ENCODE measurements at places on chromosomes 16 and 17.

- DNase-seq: no peak
Measured at GRCh38 chr17:2695961-2696760, 15.4 kb downstream of the CLUH start.

DNA sequence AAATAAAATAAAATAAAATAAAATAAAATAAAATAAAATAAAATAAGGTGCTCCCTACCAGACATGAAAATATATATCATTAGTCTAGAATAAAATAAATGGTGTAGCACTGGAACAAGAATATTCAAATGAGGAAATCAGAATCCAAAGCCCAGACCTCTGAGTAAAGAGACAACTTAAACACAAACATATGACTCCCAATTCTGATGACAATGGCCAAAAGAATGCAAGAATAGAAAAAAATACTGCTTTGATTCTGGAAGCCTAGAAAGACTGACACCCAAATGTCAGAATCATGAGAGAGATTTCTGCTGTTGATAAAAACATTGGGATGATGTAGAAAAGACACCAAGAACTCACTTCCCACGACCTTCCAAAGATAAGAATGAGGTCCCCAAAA lies 27.9 kb downstream of the MYOCD start:
- DNase-seq: no peak

DNA sequence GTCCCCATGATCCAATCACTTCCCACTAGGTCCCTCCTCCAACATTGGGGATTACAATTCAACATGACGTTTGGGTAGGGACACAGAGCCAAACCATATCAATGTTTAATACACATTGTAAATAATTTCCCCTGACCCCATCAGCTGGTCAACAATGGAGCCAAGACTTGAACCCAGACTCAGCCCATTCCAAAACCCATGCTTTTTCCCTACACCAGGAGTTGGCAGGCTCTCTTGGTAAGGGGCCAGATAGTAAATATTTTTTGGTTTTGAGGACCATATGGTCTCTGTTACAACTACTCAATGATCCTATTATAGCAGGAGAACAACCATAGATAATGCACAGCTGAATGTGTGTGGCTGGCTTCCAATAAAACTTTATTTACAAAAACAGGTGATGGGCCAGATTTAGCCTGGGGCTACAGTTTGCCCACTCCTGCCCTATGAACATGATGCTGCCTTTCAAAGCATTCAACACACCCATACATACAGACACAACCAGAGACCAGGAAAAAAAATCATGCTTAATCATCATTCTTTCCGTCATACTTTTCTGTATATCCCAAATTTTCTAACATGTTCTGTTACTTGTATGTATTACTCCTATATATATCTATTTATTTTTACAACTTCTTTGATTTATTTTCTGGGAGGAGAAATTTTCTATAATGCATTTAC lies 22.1 kb upstream of the MSI2 start:
- DNase-seq: no peak

- DNase-seq: no peak
Measured at GRCh38 chr16:54366943-54367342, 80.4 kb upstream of the IRX3 start.

- no peak for DNase-seq
Measured at GRCh38 chr16:85913688-85914422, 14.9 kb downstream of the IRF8 start.

DNA sequence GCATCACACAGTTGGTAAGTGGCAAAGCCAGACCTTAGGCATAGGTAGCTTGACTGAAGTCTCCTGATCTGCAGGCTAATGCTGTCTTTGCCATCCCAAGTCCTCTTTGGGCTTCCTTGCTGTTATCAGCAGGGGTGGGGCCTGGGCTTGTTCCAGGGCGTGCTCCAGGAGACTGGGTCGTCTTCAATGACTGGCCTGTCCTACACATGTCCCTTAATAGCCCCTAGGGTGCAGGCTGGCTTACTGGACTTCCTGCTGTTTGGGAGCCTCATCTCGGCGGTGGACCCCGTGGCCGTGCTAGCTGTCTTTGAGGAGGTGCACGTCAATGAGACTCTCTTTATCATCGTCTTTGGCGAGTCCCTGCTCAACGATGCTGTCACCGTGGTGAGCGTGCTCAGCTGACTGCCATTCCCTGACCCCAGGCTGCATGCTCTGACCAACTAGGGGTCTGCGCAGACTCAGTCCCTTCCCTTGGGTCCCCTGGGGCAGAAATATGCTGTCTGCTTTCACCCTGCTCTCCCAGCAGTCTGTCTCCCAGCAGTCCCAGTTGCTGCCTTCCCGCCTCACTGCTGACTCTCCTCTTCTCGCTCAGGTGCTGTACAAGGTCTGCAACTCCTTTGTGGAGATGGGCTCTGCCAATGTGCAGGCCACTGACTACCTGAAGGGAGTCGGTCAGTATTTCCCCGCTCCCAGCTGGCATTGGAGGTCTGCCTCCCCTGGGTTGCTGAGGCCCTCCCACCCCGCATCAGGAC lies 6.2 kb downstream of the SLC9A5 start:
- no peak for DNase-seq

GRCh38 chr17:44249501-44250246 lies 18.3 kb downstream of the SLC4A1 start:
- no peak for DNase-seq

- DNase-seq: no peak
Measured at GRCh38 chr16:47469227-47469626, 8.1 kb downstream of the PHKB start.

All from stimulated activated CD4-positive, alpha-beta T cell treated with anti-CD3 and anti-CD28 coated beads, Interleukin-1b, Interleukin-23, amount 100 ng/mL, for 4 hours (primary cell).